ENCODE measurements at places on chromosomes 5 and 9.

GRCh38 chr5:179913461-179913860 lies 5.8 kb upstream of the TBC1D9B start:
- no peak for DNase-seq

GRCh38 chr5:151233616-151234085 lies 9.8 kb upstream of the CCDC69 start:
- DNase-seq: no peak

DNA sequence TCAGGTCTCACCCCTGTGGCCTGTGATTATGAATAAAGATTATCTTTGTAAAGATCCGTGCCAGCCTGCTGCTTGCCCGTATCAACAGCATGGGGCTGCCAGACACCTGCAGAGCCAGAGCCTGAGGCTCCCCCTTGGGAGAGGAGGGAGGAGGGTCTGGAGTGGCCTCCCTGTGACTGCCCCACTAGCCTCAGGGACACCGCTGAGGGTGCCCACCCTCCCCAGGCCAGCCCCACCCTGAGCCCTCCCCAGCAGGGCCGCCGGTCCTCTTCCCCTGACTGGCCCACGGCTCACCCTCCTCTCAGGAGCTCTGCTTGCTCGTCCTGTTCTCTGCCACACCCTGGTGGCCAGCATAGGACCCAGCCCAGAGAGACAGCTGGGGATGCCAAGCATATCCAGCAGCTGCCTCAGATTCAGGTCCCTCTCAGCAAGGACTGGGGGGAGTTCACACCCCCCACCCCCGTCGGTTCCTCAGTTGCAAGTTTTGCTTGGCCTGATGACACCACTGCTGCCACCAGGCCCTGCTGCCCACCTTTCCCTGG lies 1.9 kb downstream of the SSNA1 start:
- DNase-seq: no peak

GRCh38 chr9:128390150-128390812 lies 19.1 kb downstream of the URM1 start:
- DNase-seq: no peak

- no peak for DNase-seq
Measured at GRCh38 chr5:139105621-139106071, 92.5 kb downstream of the SIL1 start.

DNA sequence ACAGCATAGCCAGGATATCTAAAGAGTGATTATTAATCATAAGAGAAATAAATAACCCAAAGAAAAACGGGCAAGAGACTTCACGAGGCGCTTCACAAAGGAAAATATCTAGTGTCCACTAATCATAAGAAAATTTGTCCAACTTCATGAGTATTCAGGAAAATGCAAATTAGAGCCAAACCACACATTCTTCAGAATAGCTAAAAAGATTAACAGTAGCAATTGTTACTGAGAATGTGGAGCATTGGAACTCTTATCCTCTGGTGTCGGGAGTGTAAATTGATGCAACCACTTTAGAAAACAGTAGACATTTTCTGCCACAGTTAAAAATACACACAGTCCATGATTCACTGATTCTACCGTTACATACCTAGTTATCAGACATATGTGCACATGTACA lies 145.7 kb downstream of the CWC27 start:
- DNase-seq: no peak

- no peak for DNase-seq
Measured at GRCh38 chr5:155844542-155844941, 482.4 kb upstream of the SGCD start.

- DNase-seq: no peak
Measured at GRCh38 chr9:14903040-14903439, 7.2 kb downstream of the FREM1 start.

- DNase-seq: no peak
Measured at GRCh38 chr5:57675236-57675635, 192.6 kb upstream of the ACTBL2 start.

DNA sequence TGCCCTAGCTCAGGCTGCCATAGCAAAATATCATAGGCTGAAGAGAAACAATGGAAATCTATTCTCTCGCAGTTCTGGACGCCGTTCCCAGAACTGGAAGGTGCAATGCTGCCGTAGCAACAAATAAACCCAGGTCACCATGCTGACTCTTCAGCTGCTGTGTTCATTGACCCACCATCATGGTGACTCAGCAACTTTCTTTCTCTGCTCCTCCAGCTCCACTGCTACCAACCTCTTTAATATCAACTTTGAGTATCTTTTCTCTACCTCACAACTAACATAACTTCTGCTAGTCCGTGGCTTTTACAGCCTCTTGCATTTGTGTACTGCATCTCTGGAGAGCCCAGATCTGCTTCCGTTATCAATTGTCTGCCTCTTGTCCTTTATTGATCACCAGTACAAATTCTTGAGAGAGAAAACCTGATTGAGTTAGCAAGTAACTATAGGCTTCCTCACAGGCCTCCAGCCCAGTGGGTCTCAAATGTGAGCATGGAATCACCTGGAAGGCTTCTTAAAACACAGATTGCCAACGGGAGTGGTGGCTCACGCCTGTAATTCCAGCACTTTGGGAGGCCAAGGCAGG lies 47.3 kb upstream of the SLC30A5 start:
- no peak for DNase-seq

DNA sequence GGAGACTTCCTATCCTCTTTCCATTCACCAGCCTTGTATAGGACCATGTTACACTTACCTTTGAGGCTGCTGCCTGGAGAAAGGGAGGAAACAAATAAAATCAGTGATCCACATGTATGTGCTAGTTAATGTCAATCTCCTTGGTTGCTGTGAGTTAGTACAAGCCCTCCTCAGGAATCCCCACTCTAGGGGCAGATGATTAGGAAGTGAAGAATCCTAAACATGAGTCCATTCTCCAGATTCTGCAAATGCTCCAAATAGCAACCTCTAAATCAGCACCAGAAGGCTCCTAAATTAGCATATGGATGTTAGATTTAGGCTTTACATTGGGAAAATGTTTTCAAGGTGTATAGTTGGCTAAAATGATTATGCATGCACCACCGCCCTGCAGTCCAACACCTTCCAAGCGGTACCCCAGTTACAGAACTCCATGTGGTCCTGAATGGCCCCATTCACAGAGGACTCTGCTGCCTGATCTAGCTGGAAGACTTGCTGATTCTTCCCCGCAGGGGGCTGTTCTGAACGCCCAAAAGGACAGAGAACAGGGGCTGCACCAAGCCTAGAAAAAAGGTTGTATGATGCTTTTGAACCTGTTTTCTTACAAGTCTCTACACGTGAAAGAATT lies 123.2 kb downstream of the TLE1 start:
- DNase-seq: no peak

- no peak for DNase-seq
Measured at GRCh38 chr9:137434498-137435380, 6.4 kb downstream of the ENTPD8 start.

- no peak for DNase-seq
Measured at GRCh38 chr5:170849374-170849773, 12.4 kb upstream of the RANBP17 start.

DNA sequence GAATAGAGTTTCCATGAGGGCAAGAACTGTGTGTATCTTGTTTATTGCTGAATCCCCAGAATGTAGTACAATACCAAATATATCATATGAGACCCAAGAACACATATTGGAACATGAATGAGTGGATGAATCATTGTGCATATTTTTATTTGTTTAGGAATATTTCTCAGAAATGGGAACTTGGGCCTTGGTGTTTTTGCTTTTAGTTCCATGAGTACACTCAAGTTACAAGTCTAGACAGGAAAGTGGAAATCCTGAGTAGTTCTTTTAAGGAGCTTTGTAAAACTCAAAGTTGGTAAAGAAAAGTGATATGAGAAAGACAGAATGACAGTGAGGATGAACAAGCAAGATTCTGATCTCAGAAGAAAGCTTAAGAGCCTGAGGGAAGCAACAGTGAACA lies 647.0 kb downstream of the EFNA5 start:
- no peak for DNase-seq

DNA sequence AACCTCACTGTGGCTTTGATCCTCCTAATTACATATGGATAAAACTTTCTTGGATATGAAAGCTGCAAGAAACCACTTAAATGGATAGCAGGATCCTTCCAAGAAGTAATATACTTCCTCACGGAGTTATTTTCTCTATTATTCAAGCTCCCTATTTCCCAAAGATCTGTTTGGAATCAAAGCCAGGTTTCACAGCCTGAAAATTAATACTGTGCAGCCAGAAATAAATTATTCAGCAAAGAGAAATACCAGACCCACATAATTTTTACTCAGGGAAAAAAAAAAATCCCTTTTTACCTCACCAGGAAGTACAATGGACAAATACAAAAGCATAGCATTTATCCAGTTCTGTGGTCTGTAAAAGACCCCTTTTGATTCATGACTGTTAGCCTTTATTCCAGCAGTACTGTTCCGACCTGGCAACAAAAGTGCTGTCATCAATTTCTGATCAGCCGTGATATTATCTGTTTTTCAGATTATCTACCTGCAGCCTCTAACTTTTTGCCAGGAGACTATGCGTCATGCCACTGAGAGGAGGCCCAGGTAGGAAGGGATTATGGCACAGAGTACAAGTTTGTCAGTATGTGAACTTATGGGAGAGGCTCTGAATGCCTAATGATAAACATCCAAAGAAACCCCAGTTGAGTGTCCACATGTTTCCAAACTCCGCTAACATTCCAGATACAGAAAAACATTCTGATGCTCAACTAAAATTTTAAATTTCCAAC lies 57.0 kb downstream of the FBN2 start:
- no peak for DNase-seq

DNA sequence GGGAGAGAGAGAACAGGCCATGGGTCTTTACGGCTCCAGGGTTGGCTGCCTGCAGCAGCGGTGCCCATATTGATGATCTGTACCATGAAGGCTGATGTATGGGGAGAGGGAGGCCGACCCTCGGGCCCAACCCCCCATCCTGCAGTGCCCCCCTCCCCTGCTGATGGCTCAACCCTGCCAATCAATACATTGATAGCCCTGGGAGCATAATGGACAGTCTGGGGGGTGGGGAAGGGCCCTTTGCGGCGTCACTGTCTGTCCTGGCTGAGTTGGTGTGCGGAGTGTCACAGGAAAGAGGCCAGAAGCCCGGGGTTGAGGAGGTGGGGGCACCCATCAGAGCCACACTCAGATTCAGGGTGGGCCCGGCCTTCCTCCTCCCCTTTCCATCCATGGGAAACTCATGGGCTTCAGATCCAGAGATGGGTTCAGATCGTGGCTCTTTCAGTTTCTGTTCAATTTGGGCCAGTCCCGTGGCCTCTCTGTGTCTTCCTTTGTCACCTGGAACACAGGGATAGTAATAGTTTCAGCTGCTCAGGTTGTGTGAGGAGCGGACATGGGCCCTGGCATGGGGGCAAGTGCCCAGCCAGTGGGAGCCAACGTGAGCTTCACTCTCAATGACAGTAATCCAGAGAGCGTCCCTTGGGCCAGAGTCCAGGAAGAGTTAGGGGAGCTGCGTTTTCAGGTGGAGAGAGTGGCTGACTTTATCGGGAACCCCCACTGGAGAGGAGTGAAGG lies 9.5 kb downstream of the FGF18 start:
- no peak for DNase-seq

GRCh38 chr9:124495126-124496074 lies 11.8 kb downstream of the NR5A1 start:
- DNase-seq: no peak

DNA sequence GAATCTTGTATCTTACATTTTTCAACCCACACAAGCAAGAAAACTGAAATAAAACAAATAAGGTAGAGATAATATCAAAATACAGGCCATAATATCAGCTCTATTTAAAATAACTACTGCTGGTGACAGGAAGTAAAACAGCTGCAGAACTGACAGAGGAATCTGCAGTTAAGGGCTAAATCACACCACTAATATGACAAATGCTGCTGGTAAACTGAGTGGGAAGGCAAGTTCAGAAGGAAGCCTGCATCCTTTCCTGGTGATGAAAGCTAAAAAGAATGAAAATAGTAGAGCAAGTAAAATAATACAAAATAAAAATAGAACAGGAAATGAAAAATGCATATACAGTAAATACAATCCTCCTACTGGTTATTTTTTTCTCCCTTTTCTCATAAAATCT lies 1293.7 kb upstream of the C9orf72 start:
- DNase-seq: no peak

DNA sequence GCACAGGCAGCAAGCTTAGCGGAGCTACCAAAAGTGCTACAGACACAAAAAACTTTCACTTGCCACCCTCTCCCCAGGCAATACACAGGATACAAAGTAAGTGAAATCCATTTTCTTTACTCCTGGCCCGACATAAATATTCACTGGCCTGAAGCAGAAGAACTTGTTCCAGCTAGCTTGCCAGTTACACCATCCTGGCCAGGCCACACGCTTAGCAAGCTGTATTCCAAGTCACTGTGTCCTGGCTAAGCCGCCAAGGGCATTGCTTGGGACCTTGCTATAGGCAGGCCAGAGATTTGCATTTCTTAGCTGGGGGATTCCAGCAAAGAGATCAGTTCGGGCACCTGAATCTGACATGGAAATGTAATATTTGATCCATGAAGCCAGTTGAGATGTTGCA lies 71.0 kb upstream of the SLC1A3 start:
- peak; percentile 51 for DNase-seq

DNA sequence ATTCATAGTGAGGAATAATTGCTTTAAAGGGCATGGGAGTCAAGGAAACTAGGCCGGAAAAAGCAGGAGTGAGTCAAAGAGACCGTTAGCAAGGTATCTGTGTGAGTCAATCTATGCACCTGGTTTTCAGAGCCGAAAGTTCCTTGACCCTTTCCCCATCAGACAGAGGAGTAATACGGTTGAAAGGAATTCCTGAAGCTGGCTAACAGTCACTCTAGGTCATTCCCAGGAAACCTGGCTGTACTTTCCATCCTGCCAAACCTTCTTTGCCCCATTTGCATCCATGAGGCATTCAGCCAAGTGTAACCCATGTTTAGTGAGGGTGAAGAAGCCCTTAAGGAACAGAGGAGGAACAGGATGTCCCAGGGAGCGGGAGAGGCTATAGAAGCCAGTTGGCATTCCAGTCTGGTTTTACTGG lies 16.2 kb downstream of the RBM18 start:
- DNase-seq: no peak

DNA sequence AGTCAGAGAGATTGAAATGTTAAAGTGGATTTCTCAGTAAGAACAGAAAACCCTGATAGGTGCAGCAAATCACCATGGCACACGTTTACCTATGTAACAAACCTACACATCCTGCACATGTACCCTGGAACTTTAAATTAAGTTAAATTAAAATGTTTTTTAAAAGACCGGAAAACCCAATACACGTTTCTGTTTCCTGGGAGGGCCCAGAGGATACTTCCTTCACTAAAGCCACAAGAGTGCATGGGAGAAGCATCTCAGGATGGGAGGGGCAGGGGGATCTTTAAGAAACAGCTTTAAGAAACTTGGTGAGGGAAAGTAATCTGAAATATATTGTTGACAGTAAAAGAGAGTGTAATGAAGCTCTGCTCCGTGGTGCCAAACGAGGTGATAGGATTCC lies 164.7 kb upstream of the PTGER4 start:
- DNase-seq: no peak

DNA sequence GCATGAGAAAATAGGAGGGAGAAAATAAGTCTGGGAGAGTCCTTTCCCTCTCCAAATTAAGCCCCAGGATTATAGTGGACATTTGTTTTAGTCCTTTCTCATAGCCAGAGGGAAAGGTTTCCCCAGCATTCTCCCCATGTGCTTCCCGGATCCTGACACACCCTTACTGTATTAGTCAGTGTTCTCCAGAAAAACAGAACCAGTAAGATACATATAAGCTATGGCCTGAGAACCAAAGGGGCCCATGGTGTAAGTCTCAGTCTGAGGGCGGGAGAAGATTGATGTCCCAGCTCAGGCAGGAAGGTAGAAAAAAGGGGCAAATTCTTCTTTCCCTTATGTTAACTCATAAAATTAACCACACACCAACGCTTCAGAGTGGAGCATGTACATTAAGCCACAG lies 25.6 kb upstream of the SPATA31D4 start:
- DNase-seq: no peak
